ENCODE measurements at places on chromosomes 2 and 18.

DNA sequence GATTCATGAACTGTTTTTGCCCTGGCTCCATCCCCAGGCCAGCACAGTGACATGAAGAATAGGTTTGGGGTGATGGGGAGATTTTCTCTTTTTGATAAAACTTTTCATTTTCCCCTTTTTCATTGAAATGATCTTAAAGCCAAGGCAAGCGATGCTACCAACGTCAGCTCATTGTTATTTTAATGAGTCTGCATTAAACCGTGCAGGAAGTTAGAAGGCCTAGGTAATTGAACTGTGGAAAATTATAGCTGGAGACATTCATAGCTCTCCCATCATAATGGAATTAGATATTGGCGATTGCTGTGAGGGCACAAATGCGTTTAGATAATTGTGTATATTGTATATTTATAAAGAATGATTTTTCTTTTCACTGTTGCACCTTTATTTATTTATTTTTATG lies 33.2 kb downstream of the SMARCAL1 start:
- DNase-seq: no peak

DNA sequence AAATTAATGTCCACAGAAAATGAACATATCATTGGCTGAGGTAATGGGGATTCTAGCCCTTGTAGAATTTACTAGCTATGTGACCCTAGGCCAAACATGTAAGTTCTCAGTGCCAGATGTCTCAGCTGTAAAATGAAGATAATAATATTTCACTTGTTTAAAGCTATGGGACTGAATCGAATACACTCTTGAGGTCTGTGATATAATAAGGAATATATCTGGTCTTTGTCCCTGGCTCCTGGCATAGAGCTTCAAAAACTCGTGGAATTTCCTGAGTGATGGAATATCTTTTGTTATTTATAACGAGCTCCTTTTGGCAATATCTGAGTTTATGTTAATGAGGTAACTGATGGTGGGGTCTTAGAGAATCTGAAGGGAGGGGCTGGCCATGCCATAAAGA lies 201.4 kb upstream of the CYP26B1 start:
- DNase-seq: no peak

DNA sequence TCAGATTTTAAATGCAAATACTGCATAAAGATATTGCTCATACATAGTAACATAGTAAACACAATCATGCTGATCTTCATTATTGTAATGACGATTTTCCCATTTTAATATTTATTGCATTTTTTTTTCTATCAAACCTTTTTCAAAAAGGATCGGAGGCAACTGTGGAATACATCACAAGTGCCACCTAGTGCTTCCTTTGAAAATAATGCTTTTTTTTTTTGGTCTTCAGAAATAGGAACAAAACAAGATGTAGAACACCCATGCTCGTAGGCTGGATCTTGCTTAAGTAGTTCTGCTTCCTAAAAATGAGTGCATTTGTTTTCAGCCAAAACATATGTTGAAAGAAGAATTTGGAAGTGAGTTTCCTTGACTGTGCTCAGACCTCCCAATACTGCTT lies 35.7 kb upstream of the GPR155 start:
- DNase-seq: no peak

- DNase-seq: no peak
Measured at GRCh38 chr2:79780781-79781180, 267.9 kb downstream of the CTNNA2 start.

DNA sequence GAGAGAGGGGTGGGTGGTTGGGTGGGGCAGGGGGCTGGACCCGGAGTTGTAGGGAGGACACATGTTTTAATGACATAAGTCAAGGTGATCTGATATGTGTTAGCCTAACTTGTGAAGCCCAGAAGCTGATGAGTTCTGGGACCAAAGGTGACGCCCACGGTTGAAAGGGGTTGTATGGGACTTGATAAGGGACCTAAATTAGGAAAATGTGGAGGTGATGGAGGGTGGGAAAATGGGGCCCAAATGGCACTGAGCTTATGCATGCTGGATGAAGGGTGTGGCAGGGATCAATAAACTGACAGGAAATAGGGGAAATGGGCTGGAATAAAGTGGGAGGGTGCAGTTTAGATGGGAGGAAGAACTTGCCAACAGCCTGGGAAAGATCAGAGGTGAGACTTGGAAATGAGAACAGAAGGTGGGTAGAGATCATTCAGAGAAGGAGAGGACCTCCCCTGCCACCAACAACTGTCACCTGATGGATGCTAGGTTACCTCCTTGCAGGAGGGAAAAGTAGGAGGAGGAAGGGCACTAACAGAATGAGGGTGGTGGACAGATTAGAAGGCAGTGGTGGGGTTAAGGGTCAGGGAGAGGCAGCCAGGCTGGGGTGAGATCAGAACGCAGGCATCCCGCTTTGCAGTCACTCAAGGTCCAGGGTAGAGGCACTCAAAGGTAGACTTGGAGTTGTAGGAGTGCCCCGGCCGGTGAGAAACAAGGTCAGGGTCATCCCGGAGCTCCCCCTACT lies 15.3 kb downstream of the WNT10A start:
- no peak for DNase-seq

GRCh38 chr2:121505005-121505404 lies 25.7 kb upstream of the RNU4ATAC start:
- no peak for DNase-seq

- DNase-seq: no peak
Measured at GRCh38 chr2:134304394-134305108, 50.7 kb downstream of the MGAT5 start.

- DNase-seq: no peak
Measured at GRCh38 chr18:59132810-59133465, 6.7 kb upstream of the SEC11C start.

GRCh38 chr2:221289389-221289788 lies 282.7 kb downstream of the EPHA4 start:
- no peak for DNase-seq

DNA sequence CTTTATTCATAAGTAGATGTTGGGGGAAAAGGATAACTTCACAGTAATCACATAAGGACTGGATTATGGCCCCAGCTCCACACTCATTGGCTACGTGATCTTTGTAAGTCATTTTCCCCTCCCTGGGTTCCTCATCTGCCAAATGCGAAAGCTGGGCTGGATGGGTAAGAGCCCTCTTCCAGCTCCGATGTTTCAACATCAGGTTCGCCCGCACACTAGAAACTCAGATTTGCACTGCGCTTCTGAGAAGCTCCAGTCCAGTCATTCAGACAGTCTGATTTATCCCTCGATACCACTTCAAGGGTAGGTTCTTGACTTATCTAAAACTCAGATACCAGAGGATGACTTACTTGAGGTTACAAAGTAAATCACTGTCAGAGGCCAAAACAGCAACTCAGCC lies 31.0 kb upstream of the RMDN2 start:
- DNase-seq: no peak

DNA sequence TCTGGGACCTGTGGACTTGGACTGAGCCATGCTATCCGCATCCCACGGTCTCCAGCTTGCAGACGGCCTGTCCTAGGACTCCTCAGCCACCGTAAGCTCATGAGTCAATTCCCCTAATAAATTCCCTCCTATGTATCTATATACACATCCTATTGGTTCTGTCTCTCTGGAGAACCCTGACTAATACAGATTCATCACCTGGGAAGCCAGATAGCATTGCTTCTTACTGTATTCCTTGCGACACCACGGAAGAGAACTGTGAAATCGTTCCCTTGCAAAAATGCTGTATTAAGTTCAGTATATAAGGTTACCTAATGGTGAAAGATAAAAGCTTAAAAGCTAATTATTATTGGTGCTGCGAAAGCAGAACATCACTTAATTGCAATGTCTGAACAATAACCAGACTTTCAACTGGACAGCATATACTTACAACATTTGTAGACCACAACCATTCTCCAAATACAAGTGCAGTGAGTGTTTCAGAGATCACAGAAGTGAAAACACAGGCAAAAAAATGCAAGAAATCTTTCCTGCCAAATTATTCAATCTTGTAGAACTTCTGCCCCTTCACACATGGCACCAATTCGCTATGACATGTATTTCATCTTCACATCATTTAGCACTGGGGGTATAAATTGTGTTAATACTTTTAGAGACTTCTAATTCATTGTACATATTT lies 352.9 kb downstream of the TXNL1 start:
- no peak for DNase-seq

GRCh38 chr2:148865512-148865911 lies 9.5 kb upstream of the KIF5C start:
- DNase-seq: no peak

- no peak for DNase-seq
Measured at GRCh38 chr2:127486247-127487058, 39.8 kb downstream of the IWS1 start.

DNA sequence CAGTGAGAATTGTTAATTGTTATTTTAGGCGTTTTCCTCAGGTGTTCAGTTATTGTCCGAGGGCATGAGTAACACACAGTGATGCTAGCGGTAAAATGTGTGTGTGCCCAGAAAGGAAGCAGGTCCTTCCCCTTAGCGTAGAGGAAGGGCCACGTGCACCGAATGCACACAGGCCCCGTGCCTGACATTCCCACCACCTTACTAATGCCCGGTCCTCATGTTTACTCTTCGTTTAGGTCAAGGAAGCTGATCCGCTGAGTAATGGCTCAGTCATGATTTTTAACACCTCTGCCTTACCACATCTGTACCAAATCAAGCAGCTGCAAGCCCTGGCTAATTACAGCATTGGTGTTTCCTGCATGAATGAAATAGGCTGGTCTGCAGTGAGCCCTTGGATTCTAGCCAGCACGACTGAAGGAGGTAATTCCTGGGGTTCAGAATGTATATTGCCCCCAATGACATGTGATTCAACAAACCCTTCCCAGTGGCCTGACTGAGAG lies 76.7 kb downstream of the MERTK start:
- DNase-seq: no peak

DNA sequence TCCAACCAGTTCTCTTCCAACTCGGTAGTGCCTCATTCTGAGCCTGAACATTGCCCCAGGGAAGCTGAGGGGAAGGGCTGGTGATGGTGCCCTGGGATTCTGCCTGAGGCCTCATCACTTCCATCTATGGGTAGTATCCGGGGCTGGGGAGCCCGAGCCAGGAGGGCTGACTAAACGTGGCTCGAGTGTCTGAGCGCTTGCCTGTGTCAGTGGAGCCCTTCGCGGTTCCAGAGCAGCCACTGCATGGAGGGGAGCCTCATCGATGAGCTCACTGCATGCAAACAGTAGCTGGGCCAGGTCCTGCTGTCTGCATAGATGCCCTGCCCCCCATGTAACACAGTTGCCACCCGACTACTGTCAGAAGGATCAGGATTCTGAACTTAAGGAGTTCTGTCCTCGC lies 129.3 kb downstream of the GLI2 start:
- no peak for DNase-seq

DNA sequence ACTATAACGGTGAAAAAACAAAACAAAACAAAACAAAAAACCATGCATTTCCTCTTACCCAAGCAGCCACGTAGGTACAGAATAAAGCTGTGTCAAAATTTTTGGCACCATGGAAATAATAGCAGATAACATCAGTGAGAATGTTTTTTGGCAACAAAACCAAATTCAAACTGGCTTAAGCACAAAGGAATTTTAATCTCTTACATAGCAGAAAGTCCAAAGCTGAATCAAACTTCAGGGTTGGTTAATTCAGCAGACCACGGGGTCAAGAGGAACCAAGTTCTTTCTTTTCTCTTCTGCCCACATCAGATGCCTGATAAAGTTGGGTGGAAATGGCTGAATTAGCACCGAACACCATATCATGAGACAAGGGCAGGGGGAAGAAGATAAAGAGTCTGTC lies 129.5 kb downstream of the PAX3 start:
- no peak for DNase-seq

GRCh38 chr2:121240436-121240835 lies 44.6 kb downstream of the TFCP2L1 start:
- DNase-seq: no peak

DNA sequence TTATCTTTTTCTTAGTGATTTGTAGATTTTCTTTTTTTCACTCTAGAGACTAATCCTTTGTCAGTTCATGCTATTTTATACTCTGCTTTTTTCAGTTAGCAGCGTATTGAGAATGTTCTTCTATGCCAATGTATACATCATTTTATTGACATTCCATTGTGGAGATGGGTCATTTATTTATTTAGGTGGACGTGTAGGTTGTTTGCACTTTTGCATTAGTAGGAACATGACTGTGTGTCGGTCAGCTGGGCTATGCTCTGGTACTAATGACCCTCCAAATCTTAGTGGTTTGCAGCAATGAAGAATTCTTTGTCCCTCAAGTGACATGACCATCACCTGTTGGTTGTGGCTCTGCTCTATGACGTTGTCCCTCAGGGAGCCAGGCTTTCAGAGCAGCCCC lies 33.6 kb downstream of the HPCAL1 start:
- no peak for DNase-seq

DNA sequence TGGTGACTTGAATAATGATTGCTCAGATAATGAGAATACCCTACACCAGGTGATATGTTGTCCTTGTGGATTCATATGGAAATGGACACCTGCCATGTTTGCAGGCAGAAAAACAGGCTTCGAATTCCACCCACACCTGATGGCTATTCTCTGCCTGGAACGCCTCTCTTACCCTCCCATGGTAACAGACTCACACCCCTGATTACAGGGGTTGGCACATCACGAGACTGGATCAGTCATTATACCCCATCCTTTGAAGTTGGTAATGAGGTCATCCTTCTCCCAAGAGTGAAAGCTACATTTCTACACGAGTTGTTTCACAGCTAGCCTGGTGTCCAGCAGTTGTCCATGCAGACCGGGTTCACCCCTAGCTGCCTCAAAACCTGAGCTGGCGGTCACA lies 71.4 kb upstream of the MBOAT2 start:
- DNase-seq: no peak

DNA sequence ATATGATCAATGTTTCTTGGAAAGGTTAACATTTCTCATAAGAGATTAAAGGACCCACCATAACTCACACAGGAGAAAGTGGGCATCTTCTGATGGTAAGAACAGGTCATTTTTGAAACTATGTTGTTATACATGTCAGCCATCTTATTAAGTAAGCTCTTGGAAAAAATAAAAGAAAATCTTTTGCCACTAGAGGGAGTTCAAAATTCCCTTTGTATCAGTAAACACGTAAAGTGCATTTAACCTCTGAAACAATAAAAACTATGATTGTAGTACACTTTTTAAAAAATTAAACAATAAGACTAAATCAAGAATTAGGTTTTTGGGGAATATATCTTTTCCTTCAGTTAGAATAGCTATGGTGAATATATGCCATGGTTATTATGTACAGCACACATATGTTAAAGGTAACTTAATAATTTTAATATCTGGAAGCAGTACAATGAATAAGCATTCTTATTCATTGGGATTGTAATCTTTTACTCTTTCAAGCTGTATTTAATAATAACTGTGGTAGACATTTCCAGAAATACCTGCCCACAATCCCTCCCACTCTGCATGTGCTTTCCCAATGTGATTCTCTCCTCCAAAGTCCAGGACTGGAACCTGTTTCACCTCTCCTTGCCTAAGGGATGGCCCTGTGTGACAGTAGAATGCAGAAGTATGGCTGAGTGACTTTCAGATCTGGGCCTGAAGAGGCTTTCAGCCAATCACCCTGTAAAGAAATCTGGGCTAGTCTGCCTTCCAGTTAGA lies 64.2 kb downstream of the RBMS1 start:
- DNase-seq: no peak

DNA sequence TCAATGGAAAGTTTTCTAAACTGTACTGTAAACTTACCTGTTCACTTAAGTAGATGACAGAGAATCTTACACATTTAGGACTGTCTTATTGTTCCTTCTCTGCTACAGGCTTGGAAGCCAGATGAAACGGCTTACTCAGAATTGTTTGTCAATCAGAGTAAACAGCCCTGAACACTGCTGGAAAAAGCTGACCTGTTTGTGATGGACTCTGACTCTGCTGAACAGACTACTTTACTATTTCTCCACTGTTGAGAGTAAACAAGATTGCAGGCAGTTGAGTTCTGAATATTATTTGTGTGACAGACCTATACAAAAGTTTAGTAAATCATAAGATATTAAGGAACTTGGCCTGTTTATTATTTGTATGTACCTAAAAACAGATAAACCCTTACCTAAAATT lies 99.0 kb downstream of the NOL10 start:
- DNase-seq: no peak
